Glutamatergic neuron (in vitro differentiated cells): ENCODE measurements at places on chromosomes 6 and 20.

- H3K4me1 ChIP-seq: peaks cover 28% of the 10 kb centered on the region
- H3K27me3 ChIP-seq: peaks cover 27% of the 10 kb centered on the region
- DNase-seq: no peak
These were observed 55.4 kb downstream of the PREX1 start for GRCh38 chr20:48772183-48772976.

DNA sequence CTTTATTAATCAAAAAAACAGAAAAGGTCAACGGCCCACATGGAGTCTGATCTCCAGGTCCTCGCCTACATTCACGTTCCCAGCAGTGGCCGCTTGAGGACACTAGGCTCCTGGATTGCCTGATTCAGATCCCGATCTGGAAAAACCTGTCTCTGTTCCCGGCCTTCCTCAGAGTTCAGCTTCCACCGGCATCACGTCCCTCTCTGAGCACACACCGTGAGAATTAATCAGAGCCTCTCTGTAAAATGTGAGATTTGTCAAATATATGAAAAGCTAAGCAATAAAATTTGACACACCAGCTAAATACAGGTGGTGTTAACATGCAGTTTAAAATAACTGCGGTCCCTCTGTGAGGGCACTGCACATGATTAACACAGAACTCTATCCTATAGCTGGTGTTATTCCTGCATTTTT is 122.8 kb upstream of the COL21A1 start:
- peak; percentile 33 for DNase-seq
- H3K27me3 ChIP-seq: peaks cover 2% of the 10 kb centered on the region
- H3K4me3 ChIP-seq: no peak overlapping the region
- no peak overlapping the region for H3K27ac ChIP-seq
- no peaks in the 10 kb centered on the region for H3K4me1 ChIP-seq

DNA sequence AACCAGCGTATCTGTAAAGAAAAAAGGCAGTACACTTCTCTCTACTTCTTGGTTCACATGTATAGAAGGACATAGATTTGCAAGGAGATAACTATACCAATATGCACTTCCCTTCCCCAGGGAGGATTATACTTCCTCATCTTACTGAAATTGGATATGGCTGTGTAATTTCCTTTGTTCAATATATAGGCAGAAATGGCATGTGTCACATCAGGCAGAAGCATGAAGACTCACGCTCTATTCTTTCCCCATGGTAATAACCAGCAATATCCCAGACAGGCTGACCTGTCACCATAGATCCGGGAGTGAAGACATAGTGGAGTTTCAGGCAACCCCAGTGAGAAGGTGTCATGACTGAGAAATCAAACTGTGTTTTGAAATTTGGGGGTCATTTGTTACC is 518.3 kb downstream of the KIF16B start:
- no peaks in the 10 kb centered on the region for H3K27me3 ChIP-seq
- no peak for DNase-seq
- H3K4me3 ChIP-seq: no peak overlapping the region
- H3K36me3 ChIP-seq: no peaks in the 10 kb centered on the region
- H3K4me1 ChIP-seq: peaks cover 6% of the 10 kb centered on the region
- no peak overlapping the region for H3K27ac ChIP-seq

DNA sequence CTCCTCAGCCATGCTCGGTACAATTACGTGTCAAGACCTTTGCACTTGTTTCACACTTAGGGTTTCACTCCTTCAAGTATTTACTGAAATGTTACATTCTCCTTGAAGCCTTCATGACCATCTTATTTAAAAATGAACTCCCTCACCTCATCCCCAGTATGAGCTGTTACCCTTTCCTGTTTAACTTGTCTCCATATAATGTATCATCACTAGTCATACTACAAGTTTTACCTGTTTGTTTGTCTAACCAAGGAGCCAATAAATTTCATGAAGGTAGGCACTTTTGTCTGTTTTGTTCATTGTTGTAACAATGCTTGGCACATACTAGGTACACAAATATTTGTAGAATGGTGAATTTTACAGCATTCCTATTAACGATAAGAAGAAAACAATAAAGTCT is 46.1 kb upstream of the MTRF1L start:
- no peak for DNase-seq
- H3K27me3 ChIP-seq: no peaks in the 10 kb centered on the region
- no peak overlapping the region for H3K27ac ChIP-seq
- H3K4me1 ChIP-seq: peaks cover 16% of the 10 kb centered on the region
- no peaks in the 10 kb centered on the region for H3K36me3 ChIP-seq

- no peak overlapping the region for H3K4me3 ChIP-seq
- DNase-seq: no peak
- H3K27me3 ChIP-seq: no peaks in the 10 kb centered on the region
- H3K36me3 ChIP-seq: no peaks in the 10 kb centered on the region
- no peaks in the 10 kb centered on the region for H3K4me1 ChIP-seq
These were observed 265.9 kb upstream of the QKI start for GRCh38 chr6:163148451-163149278.

DNA sequence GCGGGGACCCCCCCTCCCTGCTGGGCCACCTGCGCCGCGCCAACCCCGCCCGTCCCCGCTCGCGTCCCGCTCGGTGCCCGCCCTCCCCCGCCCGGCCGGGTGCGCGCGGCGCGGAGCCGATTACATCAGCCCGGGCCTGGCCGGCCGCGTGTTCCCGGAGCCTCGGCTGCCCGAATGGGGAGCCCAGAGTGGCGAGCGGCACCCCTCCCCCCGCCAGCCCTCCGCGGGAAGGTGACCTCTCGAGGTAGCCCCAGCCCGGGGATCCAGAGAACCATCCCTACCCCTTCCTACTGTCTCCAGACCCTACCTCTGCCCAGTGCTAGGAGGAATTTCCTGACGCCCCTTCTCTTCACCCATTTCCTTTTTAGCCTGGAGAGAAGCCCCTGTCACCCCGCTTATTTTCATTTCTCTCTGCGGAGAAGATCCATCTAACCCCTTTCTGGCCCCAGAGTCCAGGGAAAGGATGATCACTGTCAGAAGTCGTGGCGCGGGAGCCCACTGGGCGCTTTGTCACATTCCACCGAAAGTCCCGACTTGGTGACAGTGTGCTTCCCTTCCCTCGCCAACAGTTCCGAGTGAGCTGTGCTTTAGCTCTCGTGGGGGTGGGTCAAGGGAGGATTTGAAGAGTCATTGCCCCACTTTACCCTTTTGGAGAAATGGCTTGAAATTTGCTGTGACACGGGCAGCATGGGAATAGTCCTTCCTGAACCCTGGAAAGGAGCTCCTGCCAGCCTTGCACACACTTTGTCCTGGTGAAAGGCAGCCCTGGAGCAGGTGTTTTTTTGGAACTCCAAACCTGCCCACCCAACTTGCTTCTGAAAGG is 2.1 kb downstream of the VEGFA start:
- DNase-seq: peak; percentile 51
- H3K4me1 ChIP-seq: peaks cover 9% of the 10 kb centered on the region
- H3K4me3 ChIP-seq: peak overlapping the region; percentile 88
- no peaks in the 10 kb centered on the region for H3K36me3 ChIP-seq
- peak overlapping the region; percentile 72 for H3K27ac ChIP-seq
- peaks cover 17% of the 10 kb centered on the region for H3K27me3 ChIP-seq

DNA sequence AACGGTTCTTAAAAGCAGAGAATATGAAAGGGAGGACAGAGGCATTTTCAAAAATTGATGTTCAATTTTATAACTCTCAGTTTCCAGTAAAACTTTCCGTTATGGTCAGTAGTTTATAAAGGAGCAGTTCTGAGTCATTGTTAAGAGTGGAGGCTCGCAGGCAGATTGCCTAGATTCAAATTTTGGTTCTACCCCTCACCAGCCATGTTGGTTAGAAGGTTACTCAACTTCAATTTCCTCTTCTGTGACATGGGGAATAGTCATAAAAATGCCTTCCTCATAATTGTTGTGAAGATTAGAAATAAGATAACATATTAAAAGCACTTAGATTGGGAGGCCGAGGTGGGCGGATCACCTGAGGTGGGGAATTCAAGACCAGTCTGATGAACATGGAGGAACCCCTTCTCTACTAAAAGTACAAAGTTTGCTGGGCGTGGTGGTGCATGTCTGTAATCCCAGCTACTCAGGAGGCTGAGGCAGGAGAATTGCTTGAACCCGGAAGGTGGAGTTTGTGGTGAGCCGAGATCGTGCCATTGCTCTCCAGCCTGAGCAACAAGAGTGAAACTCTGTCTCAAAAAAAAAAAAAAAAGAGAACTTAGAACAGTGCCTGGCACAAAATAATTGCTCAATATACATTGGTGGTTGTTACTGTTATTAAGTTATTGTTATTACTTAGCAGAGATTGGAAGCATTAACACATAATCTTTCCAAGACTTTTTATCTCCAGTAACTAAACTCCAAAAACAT is 348.9 kb downstream of the NRN1 start:
- H3K4me1 ChIP-seq: peaks cover 12% of the 10 kb centered on the region
- no peak overlapping the region for H3K27ac ChIP-seq
- H3K27me3 ChIP-seq: no peaks in the 10 kb centered on the region

DNA sequence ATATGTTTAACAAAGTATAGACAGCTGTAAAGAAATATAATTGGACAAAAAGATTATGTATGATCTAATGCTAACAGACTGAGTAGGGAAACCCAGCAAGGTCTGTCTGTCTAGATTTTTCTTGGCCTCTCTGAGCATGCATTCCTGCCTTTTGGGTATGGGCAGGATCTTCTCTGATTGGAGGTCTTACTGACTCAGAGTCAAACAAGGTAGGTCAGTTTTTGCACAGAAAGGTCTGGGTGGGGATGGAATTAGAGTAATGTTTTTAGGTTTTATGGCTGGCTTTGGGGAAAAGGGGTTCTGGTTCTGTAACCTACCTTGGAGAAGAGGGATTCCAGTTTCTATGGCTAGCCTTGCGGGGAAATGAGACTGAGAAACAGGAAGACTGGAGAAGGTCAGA is 65.5 kb downstream of the LIN28B start:
- no peak for DNase-seq
- H3K4me3 ChIP-seq: no peak overlapping the region
- no peaks in the 10 kb centered on the region for H3K36me3 ChIP-seq

- no peaks in the 10 kb centered on the region for H3K27me3 ChIP-seq
- DNase-seq: no peak
- no peak overlapping the region for H3K4me3 ChIP-seq
- H3K36me3 ChIP-seq: no peaks in the 10 kb centered on the region
- H3K4me1 ChIP-seq: no peaks in the 10 kb centered on the region
These were observed 181.0 kb upstream of the ZNF217 start for GRCh38 chr20:53774461-53775203.

GRCh38 chr6:32982084-32982701 is 13.8 kb downstream of the BRD2 start:
- H3K27ac ChIP-seq: no peak overlapping the region
- peaks cover 11% of the 10 kb centered on the region for H3K27me3 ChIP-seq
- no peak for DNase-seq
- peak overlapping the region; percentile 22 for H3K4me3 ChIP-seq

- H3K4me3 ChIP-seq: no peak overlapping the region
- H3K27ac ChIP-seq: no peak overlapping the region
- peaks cover 4% of the 10 kb centered on the region for H3K27me3 ChIP-seq
- no peaks in the 10 kb centered on the region for H3K36me3 ChIP-seq
These were observed 127.1 kb downstream of the JARID2 start for GRCh38 chr6:15372932-15373331.

GRCh38 chr20:50130995-50131394 is 18.0 kb upstream of the UBE2V1 start:
- H3K27ac ChIP-seq: no peak overlapping the region
- H3K27me3 ChIP-seq: peaks cover 6% of the 10 kb centered on the region
- H3K4me3 ChIP-seq: no peak overlapping the region
- H3K36me3 ChIP-seq: peaks cover 9% of the 10 kb centered on the region
- peaks cover 3% of the 10 kb centered on the region for H3K4me1 ChIP-seq
- no peak for DNase-seq

DNA sequence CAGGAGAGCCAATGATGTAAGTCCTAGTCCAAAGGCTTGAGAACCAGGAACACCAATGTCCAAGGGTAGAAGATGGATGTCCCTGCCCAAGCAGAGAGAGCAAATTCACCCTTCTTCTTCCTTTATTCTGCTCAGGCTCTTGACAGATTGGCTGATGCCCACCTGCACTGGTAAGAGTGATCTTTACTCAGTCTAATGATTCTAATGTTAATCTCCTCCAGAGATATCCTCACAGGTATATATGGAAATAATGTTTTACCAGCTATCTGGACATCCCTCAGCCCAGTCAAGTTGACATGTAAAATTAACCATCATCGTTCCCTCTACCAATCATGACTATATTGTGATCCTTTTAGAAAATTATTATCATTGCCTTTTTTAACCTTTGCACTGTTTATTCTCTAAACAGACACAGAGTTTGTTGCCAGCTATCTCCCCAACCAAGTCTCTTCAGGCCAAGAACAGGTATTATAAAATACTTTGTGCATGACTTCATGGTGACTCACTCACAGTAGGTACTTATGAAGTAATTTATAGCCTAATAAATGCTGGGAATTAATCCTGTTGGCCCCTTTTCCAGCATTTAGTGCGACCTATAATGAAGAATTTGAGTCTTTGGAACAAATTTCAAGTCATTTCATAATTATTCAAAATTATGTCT is 26.2 kb upstream of the TSHZ2 start:
- no peak overlapping the region for H3K27ac ChIP-seq
- no peaks in the 10 kb centered on the region for H3K36me3 ChIP-seq
- no peaks in the 10 kb centered on the region for H3K27me3 ChIP-seq

DNA sequence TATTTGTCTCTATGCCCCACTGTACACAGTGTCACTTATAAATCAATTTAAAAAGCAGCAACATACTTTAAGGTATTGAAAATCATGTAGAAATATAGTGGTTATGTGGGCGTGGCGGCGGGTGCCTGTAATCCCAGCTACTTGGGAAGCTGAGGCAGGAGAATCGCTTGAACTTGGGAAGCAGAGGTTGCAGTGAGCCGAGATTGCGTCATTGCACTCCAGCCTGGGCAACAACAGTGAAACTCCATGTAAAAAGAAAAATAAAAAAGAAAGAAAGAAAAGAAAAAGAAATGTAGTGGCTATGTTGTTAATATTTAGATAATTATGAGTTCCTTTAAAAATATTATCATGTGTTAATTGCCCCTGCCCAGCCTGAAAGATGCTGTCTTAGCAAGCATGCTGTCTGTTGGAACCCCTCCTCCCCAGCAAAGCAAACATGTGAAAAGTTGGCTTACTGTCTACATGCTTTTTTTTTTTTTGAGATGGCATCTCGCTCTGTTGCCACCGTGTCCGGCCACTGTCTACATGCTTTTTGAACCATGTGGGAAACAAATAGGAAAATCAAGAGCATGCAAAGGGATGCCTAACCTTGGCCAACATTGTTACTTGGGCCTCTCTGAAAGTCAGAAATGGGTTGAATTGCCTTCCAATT is 151.4 kb upstream of the TSHZ2 start:
- DNase-seq: no peak
- no peak overlapping the region for H3K4me3 ChIP-seq
- no peaks in the 10 kb centered on the region for H3K36me3 ChIP-seq
- peaks cover 3% of the 10 kb centered on the region for H3K4me1 ChIP-seq
- no peak overlapping the region for H3K27ac ChIP-seq
- no peaks in the 10 kb centered on the region for H3K27me3 ChIP-seq

- peaks cover 46% of the 10 kb centered on the region for H3K4me1 ChIP-seq
- DNase-seq: no peak
- H3K27ac ChIP-seq: no peak overlapping the region
- no peaks in the 10 kb centered on the region for H3K36me3 ChIP-seq
- H3K27me3 ChIP-seq: no peaks in the 10 kb centered on the region
These were observed 78.4 kb upstream of the CCDC167 start for GRCh38 chr6:37578104-37578503.
